NCI-H1092 (cell line): ENCODE measurements at places on chromosomes 12 and 14.
A peak's percentile ranks its signal among the peaks of the same experiment; 100 is the strongest.

DNA sequence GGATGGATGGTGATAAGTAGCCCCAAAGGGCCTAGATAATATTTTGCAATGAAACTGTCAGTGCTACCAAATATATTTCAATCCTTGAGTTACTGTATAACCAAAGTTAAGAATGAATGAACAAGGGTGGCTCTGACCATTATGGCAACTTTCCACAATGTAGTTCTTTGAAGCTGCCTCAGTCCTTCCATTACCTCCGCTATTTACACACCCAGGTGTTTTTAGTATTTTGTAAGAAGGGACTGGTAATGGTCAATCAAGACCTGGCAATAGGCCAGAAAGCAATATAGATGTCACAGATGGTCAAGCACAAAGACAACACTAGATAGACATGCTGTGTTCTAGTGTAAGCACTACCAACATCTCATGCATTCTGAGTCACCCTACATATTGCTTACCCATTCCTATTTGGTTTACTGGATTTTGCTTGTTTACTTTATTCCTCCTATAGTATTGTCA lies 16.3 kb downstream of the DUSP16 start:
- peak; percentile 86 for DNase-seq

DNA sequence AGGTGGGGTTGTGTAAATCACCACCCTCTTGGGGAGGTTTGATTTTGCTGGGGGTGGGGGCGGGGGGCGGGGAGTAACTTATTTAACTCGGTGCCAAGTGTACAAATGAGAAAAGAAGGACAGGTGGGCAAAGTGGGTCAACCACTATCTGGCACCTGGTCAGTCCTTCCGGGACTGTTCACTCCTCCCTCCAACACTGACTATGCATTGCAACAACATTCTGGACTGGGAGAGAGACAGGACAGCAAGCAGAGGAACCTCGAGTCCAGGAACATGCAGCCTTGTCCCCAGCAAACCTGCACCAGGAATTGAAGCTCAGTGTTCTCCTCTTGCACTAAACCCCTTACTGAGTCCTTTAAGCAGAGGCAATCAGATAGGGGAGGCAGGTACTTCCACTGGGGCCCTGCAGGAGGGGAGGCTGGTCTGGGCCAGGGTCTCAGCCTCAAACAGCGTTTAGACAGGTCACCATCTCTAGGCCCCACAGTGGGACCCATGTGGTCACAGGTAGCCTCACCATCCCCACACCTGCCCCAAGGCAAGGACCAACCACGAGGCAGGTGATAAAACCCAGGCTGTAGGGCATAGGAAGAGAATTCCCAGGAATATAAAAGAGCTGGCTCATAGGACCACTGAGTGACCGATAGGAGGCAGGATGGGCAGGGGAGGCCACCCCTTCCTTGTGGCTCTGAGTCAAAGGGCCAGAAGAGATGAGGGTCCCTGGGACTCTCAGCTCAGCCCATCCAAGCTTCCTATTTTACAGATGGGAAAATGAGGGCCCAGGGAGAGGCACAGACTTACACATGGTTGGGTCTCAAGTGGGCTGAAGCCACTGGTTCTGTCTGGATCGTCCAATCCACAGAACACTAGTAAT lies 9.8 kb downstream of the CCDC85C start:
- no peak for DNase-seq

GRCh38 chr12:57736741-57737466 lies 1.6 kb downstream of the AGAP2 start:
- no peak for DNase-seq

DNA sequence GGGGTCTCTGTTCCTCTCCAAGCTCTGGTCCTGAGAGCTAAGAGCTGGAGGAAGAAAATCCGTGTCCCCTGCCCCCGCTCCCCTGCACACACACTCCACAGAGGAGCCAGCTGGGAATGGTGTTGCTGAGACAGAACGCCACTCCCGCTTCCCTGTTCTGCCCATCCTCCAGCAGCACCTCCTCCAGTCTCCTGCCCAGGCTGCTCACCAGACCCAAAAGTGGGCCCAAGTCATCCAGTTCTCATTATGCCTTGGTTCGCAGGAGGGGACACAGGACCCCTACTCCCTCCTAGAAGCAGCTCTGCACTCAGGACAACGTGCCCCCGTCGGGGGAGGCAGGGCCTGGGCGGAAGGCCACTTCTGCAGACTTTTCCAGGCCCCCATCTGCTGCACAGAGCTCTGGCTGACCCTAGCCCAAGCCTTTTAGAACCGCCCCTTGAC lies 830 bp upstream of the TRMT61A start:
- DNase-seq: no peak

GRCh38 chr12:64103825-64104740 lies 118.0 kb downstream of the KICS2 start:
- no peak for DNase-seq

DNA sequence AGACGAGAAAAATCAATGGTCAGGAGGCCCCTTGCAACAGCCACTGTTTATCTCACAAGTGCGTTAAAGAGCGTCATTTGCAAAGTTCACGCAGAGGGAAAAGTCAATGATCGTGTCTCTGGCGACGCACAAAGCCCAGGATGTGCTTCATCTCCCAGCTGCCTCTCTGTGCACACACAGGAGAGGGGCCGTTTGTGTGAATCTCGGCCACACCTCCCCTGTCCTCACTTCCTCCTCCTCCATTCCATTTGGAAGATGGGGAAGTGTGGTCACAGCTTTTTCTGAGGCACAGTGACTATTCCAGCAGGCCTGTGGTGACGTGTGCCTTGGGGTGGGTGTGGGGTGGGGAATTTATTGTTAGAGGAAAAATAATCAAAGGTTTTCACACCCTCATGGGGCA lies 90.4 kb downstream of the RBM19 start:
- no peak for DNase-seq

GRCh38 chr12:26157001-26157400 lies 32.2 kb upstream of the BHLHE41 start:
- DNase-seq: no peak

- no peak for DNase-seq
These were observed 59.3 kb downstream of the MBIP start for GRCh38 chr14:36260970-36261640.

DNA sequence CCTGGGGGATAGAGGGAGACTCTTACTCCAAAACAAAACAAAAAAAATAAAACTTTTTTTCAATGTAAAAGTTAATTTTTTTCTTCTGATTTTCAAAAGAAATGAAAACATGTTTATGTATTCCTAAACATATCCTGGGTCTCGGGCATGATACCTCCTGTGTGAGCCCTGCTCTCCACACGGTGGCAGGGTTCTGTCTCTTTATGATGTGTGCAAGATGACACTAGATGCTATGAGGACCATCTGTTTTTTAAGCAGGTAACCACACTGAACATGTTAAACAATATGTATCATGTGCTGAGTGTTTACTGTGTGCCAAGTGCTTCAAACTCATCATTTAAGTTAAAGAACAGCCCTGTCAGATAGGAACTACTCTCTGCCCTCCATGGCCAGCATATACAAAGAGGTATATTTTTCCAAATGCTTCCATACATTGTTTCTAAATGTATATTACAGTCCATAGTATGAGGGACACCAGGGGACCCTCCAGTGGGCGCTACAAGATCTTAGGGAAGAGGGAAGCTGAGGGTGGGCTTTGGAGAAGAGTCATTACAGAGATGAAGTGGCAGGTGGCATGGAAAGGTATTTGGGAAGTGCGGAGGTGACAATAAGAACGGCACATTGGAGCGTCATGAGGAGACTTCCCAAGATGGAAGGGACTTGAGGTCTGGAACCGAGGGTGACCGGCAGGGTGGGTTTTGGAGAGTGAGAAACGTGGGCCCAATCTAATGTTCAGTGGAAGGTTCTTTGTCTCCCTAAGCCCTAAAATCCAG lies 28.5 kb downstream of the FOS start:
- peak; percentile 28 for DNase-seq

DNA sequence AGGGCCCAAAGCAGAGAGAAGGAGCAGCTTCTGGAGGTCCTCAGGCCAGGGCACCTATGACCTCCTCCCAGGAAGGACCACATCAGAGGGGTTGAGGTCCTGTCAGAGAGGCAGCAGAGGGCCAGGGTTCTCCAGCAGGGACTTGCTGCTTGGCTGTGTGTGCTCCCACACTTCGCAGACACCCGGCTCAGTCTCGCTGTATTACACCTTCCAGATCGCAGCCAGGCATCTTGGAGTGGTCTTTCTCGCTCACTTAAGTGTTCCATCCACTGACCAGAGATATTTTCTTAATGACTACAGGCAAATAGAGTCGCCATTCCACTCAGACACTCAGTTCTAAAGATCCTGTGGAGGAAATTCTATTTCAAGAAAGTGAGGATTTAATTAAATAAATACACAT lies 84.3 kb downstream of the PRIMA1 start:
- DNase-seq: no peak

GRCh38 chr12:75058228-75058627 lies 151.4 kb downstream of the KCNC2 start:
- DNase-seq: no peak
